NCI-H774 (cell line): ENCODE measurements at places on chromosomes 7 and 10.

GRCh38 chr7:88057655-88058054, 123.6 kb downstream of the ADAM22 start:
- no peak for DNase-seq

DNA sequence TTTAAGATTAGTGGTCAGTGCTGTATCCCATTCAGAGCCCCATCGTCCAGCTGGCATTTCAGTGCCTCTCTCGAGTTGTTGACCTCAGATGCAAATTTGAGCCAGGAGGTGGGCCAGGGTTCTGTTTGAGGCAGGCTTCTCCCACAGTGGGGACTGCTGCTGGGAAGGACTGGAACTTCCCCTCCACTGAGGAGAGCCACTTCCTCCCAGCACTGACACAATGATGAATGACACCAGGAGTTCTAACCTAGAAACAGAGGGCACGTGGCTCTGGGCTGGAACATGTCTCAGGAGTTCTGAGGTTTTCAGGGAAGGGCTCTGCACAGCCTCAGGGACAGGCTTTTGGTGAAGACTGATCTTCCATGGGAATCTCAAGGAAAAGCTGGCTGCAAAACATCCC, 18.3 kb upstream of the BTBD16 start:
- DNase-seq = no peak

- no peak for DNase-seq
These were observed 11.6 kb downstream of the GCK start for GRCh38 chr7:44177570-44178131.

DNA sequence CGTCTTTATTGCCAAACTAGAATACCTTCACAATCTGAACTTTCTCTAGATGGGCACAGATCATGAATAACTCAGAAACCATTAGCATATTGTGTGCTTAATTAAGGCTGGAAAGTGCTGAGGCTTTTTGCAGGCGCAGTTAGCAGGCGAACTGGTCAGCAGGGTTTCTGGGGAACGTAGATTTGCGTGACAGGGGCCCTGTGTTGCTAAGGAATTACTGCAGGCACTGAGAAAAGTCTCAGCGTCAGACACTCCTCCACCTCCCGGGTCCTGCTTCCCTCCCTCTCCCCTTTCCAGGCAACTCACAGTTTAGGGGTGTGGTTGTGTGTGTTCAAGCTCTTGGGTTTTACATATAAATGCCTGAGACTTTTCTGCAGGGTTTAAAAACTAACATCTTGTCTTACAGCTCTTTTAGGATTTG, 2.2 kb downstream of the MAP3K8 start:
- no peak for DNase-seq

- no peak for DNase-seq
These were observed 393.7 kb upstream of the MBL2 start for GRCh38 chr10:53166325-53166724.

GRCh38 chr7:104012835-104013234, 23.4 kb upstream of the RELN start:
- DNase-seq = no peak

DNA sequence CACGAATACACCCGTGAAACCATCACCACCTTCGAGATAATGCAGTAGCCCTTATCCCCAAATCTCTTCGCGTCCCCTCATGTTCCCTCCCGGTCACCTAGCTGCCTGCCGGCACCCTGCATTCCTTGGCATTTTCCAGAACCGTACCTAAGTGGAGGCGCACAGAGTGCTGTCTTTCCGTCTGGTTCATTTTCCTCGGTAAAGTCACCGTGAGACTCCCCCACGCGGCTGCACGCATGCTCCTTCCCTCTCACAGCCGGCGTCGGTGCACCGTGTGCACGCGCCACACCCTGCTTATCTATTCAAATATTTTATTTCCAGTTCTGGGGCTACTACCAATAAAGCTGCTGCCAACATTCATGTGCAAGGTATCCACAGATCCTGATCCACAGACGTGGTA, 65.5 kb upstream of the NKX6-2 start:
- no peak for DNase-seq

DNA sequence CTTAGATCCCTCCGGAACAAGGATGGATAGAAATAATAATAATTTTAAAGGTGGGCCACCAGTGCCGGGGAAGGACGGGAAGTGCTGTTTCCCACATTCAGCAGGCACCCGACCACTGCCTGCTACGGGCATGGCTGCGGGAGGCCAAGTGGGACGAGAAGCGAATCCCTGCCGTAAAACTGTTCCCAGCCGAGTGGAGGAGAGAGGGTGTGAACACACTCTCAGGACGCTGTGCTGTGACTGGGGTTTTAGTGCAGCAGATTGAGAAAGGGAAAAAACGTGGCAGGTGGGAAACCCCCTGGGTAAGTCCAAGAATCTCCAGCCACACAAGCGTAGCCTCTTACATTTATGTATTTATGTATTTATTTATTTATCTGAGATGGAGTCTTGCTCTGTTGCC, 158.8 kb downstream of the DNAJB6 start:
- no peak for DNase-seq

GRCh38 chr10:13340626-13341376, 7.3 kb downstream of the SEPHS1 start:
- DNase-seq = no peak

DNA sequence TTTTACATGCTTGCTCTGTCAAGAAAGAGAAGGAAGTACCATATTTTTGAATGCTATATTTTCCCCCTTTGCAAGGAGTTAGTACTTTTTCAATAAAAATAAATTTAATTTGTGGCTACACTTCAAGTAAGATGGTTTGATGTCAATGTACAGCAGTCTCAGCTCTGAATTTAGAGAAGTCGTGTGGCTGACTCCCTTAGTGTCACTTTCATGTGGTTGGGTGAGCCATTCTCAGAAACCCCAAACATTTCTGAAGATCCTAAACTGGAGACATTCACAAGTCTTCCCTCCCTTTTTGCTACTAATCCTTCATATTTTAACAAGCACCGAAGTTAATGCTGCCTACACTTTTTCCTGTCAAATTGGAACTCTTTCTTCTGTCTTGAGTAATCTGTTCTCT, 244.4 kb downstream of the DYNC1I1 start:
- no peak for DNase-seq

GRCh38 chr7:7751243-7752092, 33.1 kb upstream of the RPA3 start:
- no peak for DNase-seq
